ENCODE measurements at places on chromosomes 4 and X. TPM values are rescaled to one million over a fixed set of nuclear protein-coding genes. Genes with fewer than 3 reads are reported as not detected.

AADAT gene
- total RNA-seq, result not detected

HERC6 gene
- 49.9 TPM for total RNA-seq

STIM2 gene
- total RNA-seq, result 54.6 TPM

- no peak overlapping the region for H3K27ac ChIP-seq
- peak; percentile 53 for DNase-seq
- peaks cover 13% of the 10 kb centered on the region for H3K4me1 ChIP-seq
- no peaks in the 10 kb centered on the region for H3K36me3 ChIP-seq
- H3K27me3 ChIP-seq, result peaks cover 17% of the 10 kb centered on the region
- H3K4me3 ChIP-seq, result peak overlapping the region; percentile 45
Measured at GRCh38 chr4:183721207-183722081, 62.4 kb downstream of the TRAPPC11 start.

- H3K27ac ChIP-seq, result no peak overlapping the region
- H3K27me3 ChIP-seq, result no peaks in the 10 kb centered on the region
- H3K36me3 ChIP-seq, result no peaks in the 10 kb centered on the region
- H3K4me3 ChIP-seq, result no peak overlapping the region
- no peak for DNase-seq
Measured at GRCh38 chr4:155265113-155265512, 56.7 kb downstream of the NPY2R start.

TMPRSS11D gene
- not detected for total RNA-seq

DNA sequence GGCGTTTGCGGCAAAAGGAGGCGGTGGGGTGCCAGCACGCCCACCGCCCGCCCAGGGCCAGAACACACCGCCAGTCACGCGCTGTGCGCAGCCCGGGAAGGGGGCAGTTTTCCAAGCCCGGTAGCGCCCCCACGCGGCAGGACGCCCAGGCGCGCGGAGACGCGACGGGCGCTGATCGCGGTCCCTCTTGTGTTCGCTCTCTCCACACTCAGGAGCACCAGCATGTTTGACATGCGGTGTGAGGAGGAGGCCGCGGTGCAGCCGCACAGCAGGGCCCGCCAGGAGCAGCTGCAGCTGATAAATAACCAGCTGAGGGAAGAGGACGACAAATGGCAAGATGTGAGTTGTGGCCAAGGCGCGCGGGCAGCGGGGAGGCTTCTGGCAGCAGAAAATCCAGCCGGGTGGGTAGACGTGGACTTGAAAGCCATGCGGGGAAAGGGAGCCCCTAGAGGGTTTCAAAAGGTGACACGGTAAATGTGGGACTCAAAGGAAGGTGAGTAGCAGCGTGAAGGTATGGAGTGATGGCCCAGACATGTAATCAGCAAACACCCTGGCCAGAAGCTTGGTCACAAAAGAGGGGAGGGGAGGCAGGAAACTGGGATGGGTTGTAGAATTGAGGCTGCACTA, 104.1 kb downstream of the PHOX2B start:
- no peaks in the 10 kb centered on the region for H3K4me1 ChIP-seq
- H3K36me3 ChIP-seq, result no peaks in the 10 kb centered on the region
- no peak for DNase-seq
- no peak overlapping the region for H3K4me3 ChIP-seq

GRCh38 chr4:181685911-181686310, 557.3 kb upstream of the TENM3 start:
- H3K27ac ChIP-seq, result no peak overlapping the region
- DNase-seq, result no peak
- H3K4me1 ChIP-seq, result no peaks in the 10 kb centered on the region
- H3K4me3 ChIP-seq, result no peak overlapping the region

DNA sequence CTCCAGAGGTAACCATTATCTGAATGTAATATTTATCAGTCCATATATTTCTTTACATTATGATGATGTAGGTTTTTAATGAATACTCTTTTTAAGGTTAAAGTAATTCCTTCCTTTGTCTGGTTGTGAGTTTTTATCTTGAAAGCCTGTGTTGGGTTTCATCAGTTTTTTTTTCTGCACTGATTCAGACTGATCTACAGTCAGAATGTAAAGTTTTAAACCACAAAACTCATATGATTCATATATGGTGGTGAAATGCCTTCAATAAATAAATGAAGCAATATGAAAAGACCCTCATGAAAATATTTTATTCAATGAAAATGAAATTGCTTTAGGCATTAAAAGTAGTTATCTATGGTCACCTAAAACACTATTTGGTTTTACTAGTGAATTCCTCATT, 47.1 kb downstream of the SORBS2 start:
- DNase-seq, result no peak
- H3K4me3 ChIP-seq, result no peak overlapping the region
- no peaks in the 10 kb centered on the region for H3K27me3 ChIP-seq

- no peak overlapping the region for H3K27ac ChIP-seq
- H3K4me3 ChIP-seq, result no peak overlapping the region
- H3K27me3 ChIP-seq, result no peaks in the 10 kb centered on the region
Measured at GRCh38 chr4:22130741-22131140, 182.2 kb upstream of the KCNIP4 start.

GRCh38 chr4:7824218-7824617, 115.4 kb downstream of the AFAP1 start:
- H3K4me1 ChIP-seq, result peaks cover 36% of the 10 kb centered on the region
- H3K27ac ChIP-seq, result no peak overlapping the region
- H3K4me3 ChIP-seq, result no peak overlapping the region
- H3K36me3 ChIP-seq, result peaks cover 8% of the 10 kb centered on the region
- DNase-seq, result no peak

DNA sequence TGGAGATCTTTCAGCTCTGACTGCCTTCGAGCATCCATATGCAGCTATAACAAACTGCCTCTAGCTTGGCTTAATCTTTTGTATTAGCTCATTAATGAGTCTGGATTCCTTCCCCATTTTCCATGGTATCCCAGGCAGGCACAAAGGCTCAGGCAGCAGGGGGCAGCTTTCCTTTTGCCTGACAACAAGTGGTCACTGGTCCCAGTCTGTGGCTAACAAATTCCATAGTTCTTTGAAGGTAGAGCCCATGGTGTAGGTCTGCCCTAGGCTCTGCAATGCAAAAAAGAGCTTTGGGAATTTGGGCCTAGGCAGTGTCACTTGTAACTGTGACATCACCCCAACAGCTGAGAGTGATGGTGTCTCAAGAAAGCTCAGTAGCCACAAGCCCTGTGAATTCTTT, 234.4 kb upstream of the GPC4 start:
- no peaks in the 10 kb centered on the region for H3K27me3 ChIP-seq
- H3K36me3 ChIP-seq, result no peaks in the 10 kb centered on the region
- H3K4me1 ChIP-seq, result no peaks in the 10 kb centered on the region
- no peak for DNase-seq

Data from activated CD8-positive, alpha-beta memory T cell treated with anti-CD3 and anti-CD28 coated beads, Interleukin-2, amount 10 ng/mL, durations not matched to agents 7 days and 5 days (primary cell).